Activated CD4-positive, alpha-beta T cell treated with anti-CD3 and anti-CD28 coated beads for 36 hours (primary cell): ENCODE measurements at places on chromosomes 1 and 21. TPM values are rescaled to one million over a fixed set of nuclear protein-coding genes. Genes with fewer than 3 reads are reported as not detected.

Gene ECM1
- 0.96 TPM for total RNA-seq

Gene PTBP2
- 13.5 TPM for total RNA-seq

Gene DTL
- total RNA-seq, result 82.1 TPM

Gene TTC34
- total RNA-seq, result 1.3 TPM

Gene NBPF8
- 23.5 TPM for total RNA-seq

Gene CD2
- 287 TPM for total RNA-seq

Gene TSEN15
- 44.1 TPM for total RNA-seq

Gene MAPKAPK2
- total RNA-seq, result 64.7 TPM

Gene KCNE2
- total RNA-seq, result not detected

Gene FNDC10
- total RNA-seq, result 1.9 TPM

Gene HTR6
- total RNA-seq, result 1.6 TPM

Gene RNF187
- total RNA-seq, result 155 TPM

Gene BACE2
- total RNA-seq, result 0.50 TPM

Gene PADI1
- not detected for total RNA-seq

Gene PEX11B
- 22.6 TPM for total RNA-seq

Gene GGPS1
- 35.6 TPM for total RNA-seq

Gene SH2D5
- total RNA-seq, result 0.51 TPM

Gene AZIN2
- 0.98 TPM for total RNA-seq

Gene SPATA21
- total RNA-seq, result not detected

Gene NME7
- total RNA-seq, result 11.6 TPM

Gene OR2L13
- not detected for total RNA-seq

Gene ZNF683
- total RNA-seq, result not detected

Gene OR10Z1
- not detected for total RNA-seq

Gene MACO1
- 18.5 TPM for total RNA-seq

Gene CCDC181
- total RNA-seq, result 0.14 TPM

Gene SLC9C2
- not detected for total RNA-seq

Gene CD48
- total RNA-seq, result 217 TPM

Gene FYB2
- not detected for total RNA-seq

Gene GBP4
- 34.4 TPM for total RNA-seq

Gene ADCY10
- total RNA-seq, result 0.11 TPM

Gene COL24A1
- not detected for total RNA-seq

Gene ZNF648
- not detected for total RNA-seq

Gene SNX27
- total RNA-seq, result 28.5 TPM

Gene CLEC20A
- total RNA-seq, result not detected

Gene ARHGEF19
- 6.5 TPM for total RNA-seq

Gene DCST2
- total RNA-seq, result 0.46 TPM

Gene PAPPA2
- total RNA-seq, result 0.27 TPM

Gene LRRC71
- not detected for total RNA-seq

Gene C1orf226
- 0.16 TPM for total RNA-seq
